ENCODE measurements at places on chromosomes 12 and 14.

- no peak for DNase-seq
Measured at GRCh38 chr14:105141026-105141425, 27.6 kb downstream of the JAG2 start.

GRCh38 chr14:73381380-73382013, 76.8 kb downstream of the NUMB start:
- no peak for DNase-seq

GRCh38 chr12:43655586-43655985, 103.0 kb downstream of the PUS7L start:
- DNase-seq: no peak

DNA sequence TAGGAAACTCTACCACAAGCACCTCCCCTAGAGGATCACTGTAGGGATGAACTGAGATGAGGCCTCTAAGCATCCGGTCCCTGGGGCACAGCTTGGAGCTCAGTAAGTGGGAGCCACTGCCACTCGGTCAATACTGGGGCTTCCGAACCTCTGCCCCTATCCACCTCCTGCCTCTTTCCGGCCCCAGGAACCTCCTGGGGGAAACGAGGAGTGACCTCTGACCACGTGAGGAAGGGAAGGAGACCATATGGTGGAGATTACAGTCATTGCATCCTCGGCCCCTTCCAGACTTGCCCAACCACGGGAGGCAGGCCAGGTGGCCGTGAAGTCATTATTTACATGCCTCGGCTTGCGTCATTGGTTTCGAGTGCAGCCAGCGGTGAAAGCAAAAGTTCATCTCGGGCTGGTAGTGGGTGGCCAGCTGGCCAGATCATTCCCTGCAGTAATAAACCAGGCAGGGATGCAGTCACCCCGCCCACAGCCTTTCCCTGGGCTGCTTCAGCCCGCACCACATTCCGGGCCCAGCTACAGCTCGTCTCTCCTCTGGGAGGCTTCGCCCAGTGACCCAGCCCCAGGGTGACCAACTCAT, 65.4 kb downstream of the C14orf132 start:
- no peak for DNase-seq

DNA sequence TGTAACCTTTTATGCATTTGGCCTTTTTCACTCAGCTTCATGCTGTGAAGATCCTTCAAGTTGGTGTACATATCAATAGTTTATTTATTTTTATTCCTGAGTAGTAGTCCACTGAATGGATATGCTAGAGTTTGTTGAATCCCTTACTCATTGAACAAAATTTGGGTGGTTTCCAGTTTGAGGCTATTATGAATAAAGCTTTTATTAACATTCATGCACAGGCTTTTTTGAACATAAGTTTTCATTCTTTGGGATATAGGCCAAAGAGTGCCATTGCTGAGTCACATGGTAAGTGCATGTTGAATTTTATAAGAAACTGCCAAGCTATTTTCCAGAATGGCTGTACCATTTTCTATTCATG, 59.5 kb upstream of the CAPRIN2 start:
- DNase-seq: no peak

DNA sequence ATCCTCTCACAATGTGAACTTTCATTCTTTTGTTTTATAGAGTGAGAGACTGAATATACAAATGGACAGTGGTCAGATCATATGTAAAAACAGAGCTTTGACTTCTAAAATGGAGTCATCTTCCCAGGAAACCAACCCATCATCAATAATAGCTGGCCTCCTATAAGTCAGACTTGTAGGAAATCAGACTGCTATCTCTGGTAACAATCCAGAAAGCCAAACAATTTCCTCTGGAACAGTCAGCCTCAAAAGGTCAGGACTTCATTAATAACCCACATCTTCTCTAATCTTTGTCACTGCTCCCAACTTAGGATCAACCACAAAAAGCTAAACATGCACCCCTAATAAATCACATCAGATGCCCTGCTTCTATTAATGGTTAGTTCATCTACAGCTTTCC, 227.9 kb upstream of the G2E3 start:
- DNase-seq: no peak

- DNase-seq: no peak
Measured at GRCh38 chr12:73598626-73599025, 939.0 kb upstream of the ATXN7L3B start.

- peak; percentile 73 for DNase-seq
Measured at GRCh38 chr14:91286530-91286937, 42.0 kb upstream of the GPR68 start.
